SW 1271 (cell line): ENCODE measurements at places on chromosomes 5 and 9.

- DNase-seq: no peak
Measured at GRCh38 chr5:106443746-106444145, 1227.0 kb downstream of the EFNA5 start.

DNA sequence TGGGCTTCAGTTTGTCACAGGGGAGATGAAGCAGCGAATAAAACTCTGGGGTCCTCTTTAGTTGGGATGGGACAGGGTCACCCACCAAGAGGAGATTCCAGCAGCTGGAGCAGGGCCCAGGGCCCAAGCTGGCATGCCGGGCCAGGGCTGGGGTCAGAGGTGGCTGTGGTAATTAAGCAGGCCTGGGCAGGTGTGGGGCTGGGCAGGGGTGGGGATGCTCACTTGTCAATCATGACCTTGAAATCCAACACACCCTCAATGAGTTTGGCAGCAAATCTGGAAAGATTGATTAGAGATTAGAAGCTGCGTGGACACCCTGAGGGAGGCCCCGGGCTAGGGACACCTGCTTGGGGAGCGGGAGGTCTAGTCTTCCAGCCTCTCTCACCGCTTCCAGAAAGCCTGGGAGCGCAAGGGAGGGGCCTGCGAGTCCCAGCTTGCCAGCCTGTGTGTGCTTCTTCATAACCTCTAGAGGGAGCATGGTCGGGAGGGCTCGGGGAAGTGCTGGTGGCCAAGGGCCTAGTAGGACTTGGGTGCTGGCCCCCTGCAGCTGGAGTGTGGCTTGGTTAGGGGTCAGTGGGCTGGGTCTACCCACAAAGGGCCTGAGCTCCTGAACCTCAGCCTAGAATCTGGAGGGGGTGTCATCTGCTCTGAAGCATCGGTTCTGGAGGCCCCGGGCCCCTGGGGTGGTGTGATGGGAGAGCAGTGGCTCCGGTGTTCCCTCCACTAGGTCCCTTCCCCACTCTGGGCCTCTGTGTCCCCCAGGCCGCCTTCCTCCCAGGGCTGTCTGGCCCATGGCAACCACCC, 7.6 kb downstream of the CRAT start:
- peak; percentile 41 for DNase-seq

GRCh38 chr9:89903141-89903475, 298.3 kb downstream of the GADD45G start:
- no peak for DNase-seq

DNA sequence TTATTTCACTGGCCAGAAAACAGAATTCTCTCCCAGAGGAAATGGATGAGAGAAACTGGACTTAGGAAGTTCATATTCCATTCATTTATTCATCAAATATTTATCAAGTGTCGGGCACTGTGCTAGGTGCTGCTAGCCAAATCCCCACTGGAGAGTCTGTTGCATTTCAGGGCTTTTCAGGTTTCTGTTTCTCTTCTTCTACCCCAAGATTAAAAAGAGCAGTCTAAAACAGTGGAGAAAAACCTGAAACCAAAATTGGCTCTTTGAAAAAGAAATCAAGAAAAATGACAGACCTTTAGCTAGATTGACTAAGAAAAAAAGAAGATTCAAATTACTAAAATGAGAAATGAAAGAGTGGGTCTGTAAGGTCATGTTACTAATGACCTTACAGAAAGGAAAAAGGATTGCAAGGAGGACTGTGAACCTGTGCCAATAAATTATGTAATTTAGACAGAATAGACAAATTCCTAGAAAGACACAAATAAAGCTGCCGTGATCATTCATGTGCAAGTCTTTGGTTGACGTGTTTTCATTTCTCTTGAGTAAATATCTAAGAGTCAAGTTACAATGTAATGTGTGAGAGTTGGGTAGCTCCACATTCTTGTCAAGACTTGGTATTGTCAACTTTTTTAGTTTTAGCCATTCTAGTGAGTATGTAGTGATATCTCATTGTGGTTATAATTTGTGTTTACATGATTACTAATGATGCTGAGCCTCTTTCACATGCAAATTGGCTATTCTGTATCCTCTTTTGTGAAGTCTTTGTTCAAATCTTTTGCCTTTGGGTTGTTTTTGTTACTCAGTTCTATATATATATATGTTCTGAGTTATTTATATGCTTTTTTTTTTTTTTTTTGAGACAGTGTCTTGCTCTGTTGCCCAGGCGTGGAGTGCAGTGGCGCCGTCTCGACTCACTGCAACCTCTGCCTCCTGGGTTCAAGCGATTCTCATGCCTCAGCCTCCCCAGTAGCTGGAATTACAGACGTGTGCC, 23.7 kb downstream of the SNX30 start:
- no peak for DNase-seq

- DNase-seq: no peak
Measured at GRCh38 chr5:61416010-61416409, 84.0 kb downstream of the ZSWIM6 start.
